Osteoblast (primary cell): ENCODE measurements at places on chromosomes 7 and 10. TPM values are rescaled to one million over a fixed set of nuclear protein-coding genes. Genes with fewer than 3 reads are reported as not detected.

- H3K27ac ChIP-seq: no peak overlapping the region
- no peaks in the 10 kb centered on the region for H3K4me1 ChIP-seq
- H3K4me3 ChIP-seq: no peak overlapping the region
- no peaks in the 10 kb centered on the region for H3K36me3 ChIP-seq
- H3K27me3 ChIP-seq: no peaks in the 10 kb centered on the region
These were observed 91.8 kb downstream of the ARHGAP12 start for GRCh38 chr10:31836569-31837406.

GRCh38 chr10:97083228-97083829, 102.4 kb downstream of the SLIT1 start:
- no peaks in the 10 kb centered on the region for H3K4me1 ChIP-seq
- H3K36me3 ChIP-seq: no peaks in the 10 kb centered on the region
- no peak overlapping the region for H3K27ac ChIP-seq
- H3K27me3 ChIP-seq: peaks cover 5% of the 10 kb centered on the region
- no peak overlapping the region for H3K4me3 ChIP-seq
- peak; percentile 14 for DNase-seq

- DNase-seq: no peak
- no peaks in the 10 kb centered on the region for H3K36me3 ChIP-seq
- H3K27me3 ChIP-seq: no peaks in the 10 kb centered on the region
These were observed 231.8 kb downstream of the KCNMA1 start for GRCh38 chr10:77405771-77406241.

GRCh38 chr10:118720685-118721538, 33.9 kb downstream of the CACUL1 start:
- H3K27me3 ChIP-seq: no peaks in the 10 kb centered on the region
- no peaks in the 10 kb centered on the region for H3K36me3 ChIP-seq
- no peak overlapping the region for H3K27ac ChIP-seq
- H3K4me3 ChIP-seq: no peak overlapping the region

GRCh38 chr7:44853391-44853790, 5.5 kb upstream of the H2AZ2 start:
- no peak overlapping the region for H3K4me3 ChIP-seq
- no peaks in the 10 kb centered on the region for H3K27me3 ChIP-seq
- no peaks in the 10 kb centered on the region for H3K36me3 ChIP-seq
- DNase-seq: no peak
- no peak overlapping the region for H3K27ac ChIP-seq
- peaks cover 28% of the 10 kb centered on the region for H3K4me1 ChIP-seq

DNA sequence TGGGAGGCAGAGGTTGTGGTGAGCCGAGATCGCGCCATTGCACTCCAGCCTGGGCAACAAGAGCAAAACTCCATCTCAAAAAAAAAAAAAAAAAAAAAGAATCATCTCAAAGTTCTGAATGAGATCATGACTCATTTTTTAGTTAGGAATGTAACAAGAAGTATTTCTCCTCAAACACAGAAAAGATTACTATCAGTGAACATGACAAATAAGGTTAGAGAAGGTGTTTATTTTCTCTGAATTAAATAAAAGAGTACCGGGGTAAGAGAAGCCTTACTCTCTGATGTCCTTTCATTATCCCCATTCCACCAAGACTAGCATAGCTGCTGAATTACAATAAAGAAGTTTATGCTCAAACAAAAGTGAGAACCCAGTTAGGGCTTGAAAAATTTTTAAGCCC, 50.1 kb downstream of the IPMK start:
- H3K4me3 ChIP-seq: no peak overlapping the region
- H3K4me1 ChIP-seq: peaks cover 26% of the 10 kb centered on the region
- DNase-seq: peak; percentile 46
- no peak overlapping the region for H3K27ac ChIP-seq
- no peaks in the 10 kb centered on the region for H3K36me3 ChIP-seq
- no peaks in the 10 kb centered on the region for H3K27me3 ChIP-seq

- no peak for DNase-seq
- peak overlapping the region; percentile 70 for H3K27ac ChIP-seq
- H3K4me1 ChIP-seq: peaks cover 9% of the 10 kb centered on the region
- H3K4me3 ChIP-seq: peak overlapping the region; percentile 18
- H3K36me3 ChIP-seq: no peaks in the 10 kb centered on the region
These were observed 17.2 kb upstream of the UBE2H start for GRCh38 chr7:129969881-129970446.

DNA sequence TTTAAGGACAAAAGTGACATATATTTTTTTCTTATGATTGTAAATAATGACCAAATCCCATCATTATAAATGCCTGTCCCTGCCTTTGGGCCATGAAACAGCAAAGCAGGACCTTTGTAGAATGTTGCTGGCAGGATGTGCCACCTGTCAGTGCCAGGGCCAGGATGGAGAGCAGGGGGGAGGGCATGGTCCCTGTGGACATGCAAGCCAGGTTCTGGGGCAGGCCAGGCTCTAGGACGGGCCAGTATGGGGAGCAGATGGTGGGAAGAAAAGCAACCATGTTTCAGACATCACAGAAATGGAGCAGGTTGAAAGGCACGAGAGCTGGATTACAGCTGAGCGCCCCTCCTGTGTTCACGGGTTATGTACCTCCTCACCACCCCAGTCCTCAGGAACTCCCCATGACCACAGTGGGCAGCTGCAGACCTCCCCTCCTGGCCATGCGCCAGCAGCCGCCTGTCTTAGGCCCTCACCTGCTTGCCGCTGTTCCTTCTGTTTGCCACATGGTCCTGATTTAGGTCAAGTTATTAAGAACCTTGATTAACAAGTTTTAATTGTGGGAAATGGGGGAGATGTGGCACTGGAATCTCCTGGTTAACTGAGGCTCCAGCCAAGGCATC, 210.4 kb downstream of the PAXIP1 start:
- no peak overlapping the region for H3K4me3 ChIP-seq
- H3K36me3 ChIP-seq: no peaks in the 10 kb centered on the region
- H3K4me1 ChIP-seq: no peaks in the 10 kb centered on the region
- no peak for DNase-seq
- no peak overlapping the region for H3K27ac ChIP-seq

DNA sequence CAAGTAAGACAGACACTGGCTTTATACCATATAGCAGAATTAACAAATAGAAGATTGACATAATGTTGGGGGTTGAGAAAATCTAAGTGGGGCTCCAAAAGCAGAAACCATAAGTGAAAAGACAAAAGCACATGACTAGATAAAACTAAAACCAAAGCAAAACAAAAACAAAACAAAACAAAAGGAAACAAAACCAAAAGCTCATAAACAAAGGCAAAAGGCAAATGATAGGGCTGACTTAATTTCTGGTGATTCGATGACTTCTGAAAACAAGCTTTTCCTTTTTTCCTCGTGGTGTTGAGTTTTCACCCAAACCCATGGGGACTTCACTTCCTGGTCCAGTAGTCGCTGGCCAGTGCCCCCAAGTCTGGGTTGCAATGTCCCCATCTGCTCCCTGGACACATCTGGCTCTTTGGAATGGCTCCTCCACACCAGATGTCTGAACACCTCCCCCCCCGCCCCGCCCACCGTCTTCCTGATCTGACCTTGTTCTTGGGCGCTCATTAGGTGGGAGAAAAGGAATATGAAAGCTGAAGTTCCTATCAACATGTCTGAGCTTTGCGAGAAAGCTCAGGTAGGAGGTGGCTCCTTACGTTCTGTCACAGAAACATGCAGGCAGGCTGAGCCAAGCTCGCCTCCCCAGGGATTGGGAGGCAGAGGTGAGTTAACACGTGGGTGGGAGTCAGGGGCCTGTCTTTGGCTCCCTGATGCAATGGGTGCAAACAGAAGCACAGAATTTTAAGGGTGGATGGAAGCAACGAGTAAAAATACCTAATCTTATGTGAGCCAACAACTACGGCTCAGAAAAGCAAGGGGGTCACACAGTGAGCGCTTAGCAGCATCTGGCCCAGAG, 121.0 kb downstream of the NEURL1 start:
- peaks cover 57% of the 10 kb centered on the region for H3K36me3 ChIP-seq
- no peak overlapping the region for H3K4me3 ChIP-seq

Gene CYP2C8
- under 0.01 and 0.29 TPM in 2 replicates for total RNA-seq

Gene CDH23
- under 0.01 and 0.36 TPM in 2 replicates for total RNA-seq

Gene TFPI2
- 8.7 and 10.6 TPM in 2 replicates for total RNA-seq

Gene SYT15B
- total RNA-seq: under 0.01 and 0.36 TPM in 2 replicates

Gene CPVL
- total RNA-seq: 0.36 TPM in 1 of 2 replicates, not detected in the other

Gene ABCF2
- 55.1 and 65.9 TPM in 2 replicates for total RNA-seq
